ENCODE measurements at places on chromosomes 11 and 22.

DNA sequence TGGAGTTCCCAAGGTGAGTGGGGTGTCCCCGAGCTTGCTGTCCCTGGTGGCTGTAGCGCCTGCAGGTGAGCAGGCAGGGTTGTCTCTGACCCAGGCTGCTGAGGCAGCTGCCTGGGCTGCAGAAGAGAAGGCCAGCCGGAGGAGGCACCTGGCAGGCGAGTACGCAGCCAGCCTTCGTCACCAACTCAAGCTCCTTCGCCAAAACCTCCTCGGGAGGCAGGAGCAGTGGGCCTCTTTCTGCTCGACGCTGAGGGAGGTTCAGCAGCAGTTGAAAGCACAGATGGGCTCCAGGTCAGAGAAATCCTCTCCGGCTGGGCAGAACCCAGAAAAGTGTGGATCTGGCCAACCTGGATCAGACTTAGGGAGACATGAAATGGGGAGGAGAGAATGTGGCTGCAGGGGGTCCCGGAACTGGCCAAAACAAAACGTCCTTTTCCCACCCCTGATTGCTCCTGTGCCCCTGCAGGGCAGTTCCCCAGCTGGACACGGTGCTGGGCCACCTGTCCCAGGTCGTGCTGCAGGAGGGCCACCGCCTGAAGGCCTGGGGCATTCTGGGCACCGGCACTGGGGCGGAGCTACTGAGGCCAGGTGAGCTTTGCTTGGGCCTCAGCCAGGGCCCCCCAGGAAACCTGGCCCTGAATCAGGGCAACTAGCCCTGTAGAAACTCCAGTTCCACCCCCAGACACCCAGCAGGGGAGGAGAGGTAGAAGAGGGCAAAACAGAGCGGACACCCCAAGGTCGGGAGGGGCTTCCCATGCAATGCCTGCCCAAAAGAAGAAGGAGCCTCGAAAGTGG, 56.7 kb downstream of the BTG4 start:
- DNase-seq: no peak

DNA sequence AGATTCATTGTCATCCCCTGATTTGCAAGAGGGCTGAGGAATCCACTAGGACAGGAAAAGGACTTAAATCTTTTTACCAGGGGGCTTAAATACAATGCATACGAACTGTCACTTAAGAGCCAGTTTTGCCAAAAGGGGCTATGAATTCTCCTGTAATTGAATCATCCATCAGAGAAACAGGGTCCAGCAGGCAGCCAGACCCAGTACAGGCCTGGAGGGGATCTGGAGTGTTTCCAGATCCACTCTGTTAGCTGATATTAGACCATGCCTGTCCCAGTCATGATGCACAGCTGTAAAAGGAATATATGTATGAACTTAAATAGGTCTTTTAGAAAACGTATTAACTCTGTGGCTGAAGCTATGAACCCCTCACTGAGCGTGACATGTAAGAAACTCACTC, 53.8 kb upstream of the PRSS23 start:
- DNase-seq: no peak

DNA sequence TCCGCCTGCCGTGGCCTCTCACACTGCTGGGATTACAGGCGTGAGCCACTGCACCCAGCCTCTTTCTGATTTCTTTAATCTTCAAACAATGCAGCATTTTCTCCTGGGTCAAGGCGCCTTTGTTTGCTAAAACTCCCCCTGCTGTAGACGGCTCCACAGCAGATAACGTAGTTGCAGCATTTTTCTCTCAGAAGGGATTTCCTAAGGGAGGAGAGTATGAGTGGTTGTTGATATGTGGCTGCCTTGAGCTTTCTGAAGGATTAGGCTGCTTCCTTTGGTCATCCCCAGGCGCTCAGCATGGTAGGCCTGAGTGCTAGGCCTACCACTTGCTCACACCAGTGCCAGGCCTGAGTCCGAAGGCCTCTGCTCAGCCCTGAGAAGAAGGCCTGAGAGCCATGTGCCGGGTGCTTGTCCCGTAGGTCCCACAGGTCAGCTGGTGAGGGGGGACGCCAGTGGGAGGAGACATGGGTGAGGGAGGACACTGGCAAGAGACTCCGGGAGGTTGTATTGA, 18.1 kb downstream of the SMARCB1 start:
- DNase-seq: no peak

DNA sequence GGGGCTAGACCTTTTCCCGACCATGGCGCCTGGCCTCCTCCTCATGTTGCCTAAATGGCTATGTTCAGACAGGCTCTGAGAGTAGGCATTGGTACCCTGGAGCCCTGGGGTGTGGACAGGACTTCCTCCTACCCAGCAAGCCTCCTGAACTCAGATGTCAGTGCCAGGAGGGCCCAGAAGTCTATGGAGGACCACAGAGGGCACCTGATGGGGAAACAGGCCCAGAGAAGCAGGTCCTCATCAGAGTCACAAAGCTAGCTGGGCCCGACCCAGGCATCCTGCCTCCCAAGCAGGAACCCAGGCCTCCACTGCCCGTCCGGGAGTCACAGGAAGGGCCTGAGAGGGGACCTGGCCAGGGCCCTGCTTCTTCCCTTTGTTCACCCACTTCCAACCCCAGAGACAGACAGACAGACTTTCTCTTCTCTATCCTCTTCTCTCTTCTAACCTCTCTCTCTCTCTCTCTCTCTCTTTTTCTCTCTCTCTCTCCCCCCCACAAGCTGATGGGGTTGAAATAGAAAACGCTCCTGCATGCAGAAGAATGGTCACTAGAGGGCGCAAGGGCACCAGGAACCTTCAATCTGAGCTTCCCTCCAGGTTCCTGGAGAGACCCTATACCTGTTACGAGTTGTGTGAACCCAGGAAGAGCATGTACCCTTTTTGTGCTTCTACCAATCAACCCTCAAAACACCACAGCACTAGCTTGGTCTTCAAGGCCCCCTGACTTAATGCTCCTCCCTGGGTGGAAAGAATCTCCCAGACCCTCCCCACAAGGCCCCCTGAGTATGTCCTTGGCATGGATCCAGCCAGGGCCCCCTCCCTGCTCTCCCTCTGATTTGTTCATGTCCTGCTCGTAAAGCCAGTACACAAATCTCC, 27.1 kb downstream of the ARAP1 start:
- DNase-seq: peak; percentile 86

DNA sequence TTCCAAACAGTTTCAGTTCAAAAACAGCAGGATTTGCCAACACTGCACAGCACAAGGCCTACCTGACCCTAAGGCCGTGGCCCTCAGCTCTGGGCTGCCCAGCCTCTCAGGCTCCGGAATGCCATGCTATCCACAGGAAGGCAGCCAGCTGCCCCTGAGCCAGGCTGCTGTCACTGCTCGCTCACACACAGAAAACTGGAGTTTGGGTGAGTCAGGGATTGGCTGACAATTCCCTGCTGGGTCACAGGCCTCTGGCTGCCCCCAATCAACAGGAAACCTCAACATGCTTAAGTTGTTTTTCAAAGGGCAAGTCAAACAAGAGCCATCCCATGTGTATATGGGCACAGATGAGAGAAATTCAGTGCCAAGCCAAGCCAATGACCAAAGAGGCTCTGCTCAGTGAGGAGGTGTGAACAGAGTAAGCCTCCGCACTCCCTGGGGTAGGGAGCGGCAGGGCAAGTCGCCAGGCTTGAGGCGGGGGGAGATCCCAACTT, 50.2 kb downstream of the RPL27A start:
- DNase-seq: no peak

GRCh38 chr11:57205041-57205641, 23.4 kb downstream of the LRRC55 start:
- DNase-seq: no peak

- no peak for DNase-seq
Measured at GRCh38 chr11:33534575-33534974, 166.1 kb downstream of the C11orf91 start.

DNA sequence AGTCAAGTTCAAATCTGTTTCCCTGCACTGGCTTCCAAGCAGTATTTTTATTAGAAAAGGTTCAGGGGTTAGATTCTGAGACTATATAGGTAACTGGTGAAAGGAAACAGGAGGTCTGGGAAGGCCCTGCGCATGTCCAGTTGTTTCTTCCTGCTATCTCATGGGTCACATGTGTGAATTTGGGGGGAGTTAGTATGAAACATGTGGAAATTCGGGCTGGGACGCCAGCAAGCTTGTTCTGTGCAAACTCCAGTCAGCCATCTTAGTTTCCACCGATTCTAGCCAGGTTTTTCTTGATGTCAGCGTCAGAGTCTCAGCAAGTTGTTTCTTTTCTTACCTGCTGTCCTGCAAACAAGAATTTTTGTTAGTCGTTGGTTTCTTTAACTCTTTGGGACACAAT, 46.8 kb downstream of the NNMT start:
- DNase-seq: no peak

- DNase-seq: no peak
Measured at GRCh38 chr11:79413268-79413667, 27.6 kb downstream of the TENM4 start.

DNA sequence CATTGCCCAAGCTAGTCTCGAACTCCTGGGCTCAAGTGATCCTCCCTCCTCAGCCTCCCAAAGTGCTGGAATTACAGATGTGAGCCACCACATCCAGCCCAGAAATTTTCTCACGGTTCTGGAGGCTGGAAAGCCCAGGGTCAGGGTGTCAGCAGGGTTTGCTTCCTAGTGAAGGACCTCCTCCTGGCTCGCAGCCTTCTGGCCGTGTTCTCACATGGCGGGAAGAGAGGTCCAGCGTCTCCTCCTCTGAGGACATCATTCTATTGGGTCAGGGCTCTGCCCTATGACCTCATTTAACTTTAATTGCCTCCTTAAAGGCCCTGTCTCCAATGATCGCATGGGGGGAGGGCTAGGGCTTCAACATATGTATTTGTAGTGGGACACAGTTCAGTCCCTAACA, 38.1 kb downstream of the SDHAF2 start:
- no peak for DNase-seq

DNA sequence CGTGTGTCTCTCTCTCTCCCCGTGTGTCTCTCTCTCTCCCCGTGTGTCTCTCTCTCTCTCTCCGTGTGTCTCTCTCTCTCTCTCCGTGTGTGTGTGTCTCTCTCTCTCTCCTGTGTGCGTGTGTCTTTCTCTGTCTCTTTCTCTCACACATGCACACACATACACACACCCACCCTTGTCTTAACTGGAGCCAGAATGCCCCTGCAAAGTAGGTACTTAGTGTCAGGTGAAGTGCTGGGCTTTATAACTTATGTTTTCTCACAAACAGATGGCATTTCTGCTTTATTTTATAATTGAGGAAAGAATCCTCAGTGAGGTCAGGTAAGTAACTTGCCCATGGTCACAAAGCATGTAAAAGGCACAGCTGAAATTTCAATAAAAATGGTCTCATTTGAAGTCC, 106.0 kb downstream of the CSNK2A3 start:
- DNase-seq: no peak

Data from HuH-7.5 (cell line).